ENCODE measurements at places on chromosomes 13 and 19.

- no peak for DNase-seq
Measured at GRCh38 chr19:4256563-4256962, 9.7 kb downstream of the YJU2 start.

DNA sequence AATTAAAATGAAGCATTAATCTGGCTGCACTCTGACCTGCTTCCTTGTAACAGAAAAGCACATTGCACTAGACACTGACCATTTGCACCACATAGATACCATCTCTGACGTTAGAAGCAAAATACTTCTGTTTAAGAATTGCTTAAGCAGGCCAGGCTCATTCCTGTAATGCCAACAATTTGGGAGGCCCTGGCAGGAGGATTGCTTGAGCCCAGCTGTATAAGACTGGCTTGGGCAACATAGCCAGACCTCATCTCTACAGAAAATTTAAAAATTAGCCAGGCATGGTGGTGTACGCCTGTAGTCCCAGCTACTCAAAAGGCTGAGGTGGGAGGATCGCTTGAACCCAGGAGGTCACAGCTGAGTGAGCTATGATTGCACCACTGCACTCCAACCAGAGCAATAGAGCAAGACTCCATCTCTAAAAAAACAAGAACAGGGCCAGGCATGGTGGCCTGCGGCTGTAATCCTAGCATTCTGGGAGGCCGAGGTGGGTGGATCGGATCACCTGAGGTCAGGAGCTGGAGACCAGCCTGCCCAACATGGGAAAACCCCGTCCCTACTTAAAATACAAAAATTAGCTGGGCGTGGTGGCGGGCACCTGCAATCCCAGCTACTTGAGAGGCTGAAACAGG, 7.0 kb upstream of the TLE6 start:
- peak; percentile 60 for DNase-seq

DNA sequence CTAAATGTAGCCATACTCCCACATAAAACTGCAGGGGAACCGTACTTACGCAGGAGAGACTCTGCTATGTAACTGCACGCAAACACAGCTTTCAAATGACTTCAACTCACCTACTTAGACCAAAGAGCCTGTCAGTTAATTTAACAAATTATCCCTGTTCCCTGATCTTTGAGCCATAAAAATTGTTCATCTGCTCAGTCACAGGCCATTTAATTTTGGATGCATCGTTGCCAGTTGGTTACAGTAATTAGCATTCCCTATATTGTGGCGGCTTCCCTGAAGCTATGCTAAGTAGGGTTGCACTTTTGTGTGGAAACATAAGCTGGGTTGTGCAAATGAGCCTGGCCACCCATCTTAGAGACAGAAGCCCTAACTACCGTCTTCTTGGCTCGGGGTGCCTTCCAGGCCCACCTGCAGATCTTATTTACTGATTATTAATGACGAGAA, 21.2 kb upstream of the OBI1 start:
- DNase-seq = no peak

DNA sequence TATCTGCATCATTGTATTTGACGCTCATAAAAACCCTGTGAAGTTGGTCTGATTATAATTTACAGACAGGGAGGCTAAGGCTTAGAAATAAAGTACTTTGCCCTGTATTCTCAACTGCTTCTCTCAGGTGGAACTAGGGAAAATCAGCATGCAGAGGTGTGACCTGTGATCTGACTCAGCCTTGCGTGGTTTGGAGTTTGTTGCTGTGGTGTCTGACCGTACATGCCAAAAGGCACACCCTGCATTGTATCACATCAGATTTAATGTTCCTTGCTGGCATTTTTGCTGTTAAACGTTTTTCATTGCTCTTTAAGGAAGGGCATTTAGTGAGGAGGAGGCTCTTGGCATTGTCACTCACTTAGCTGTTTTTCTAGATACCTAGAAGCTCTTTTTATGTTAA, 58.8 kb upstream of the C1QTNF9B start:
- no peak for DNase-seq

- peak; percentile 95 for DNase-seq
Measured at GRCh38 chr19:36054733-36055686, at the start of gene WDR62. TSS of gene WDR62 (plus strand) at chr19:36054897. CDS start at chr19:36054972, 75 bp downstream.

GRCh38 chr13:31476266-31476665, 263.1 kb upstream of the RXFP2 start:
- DNase-seq = peak; percentile 38

DNA sequence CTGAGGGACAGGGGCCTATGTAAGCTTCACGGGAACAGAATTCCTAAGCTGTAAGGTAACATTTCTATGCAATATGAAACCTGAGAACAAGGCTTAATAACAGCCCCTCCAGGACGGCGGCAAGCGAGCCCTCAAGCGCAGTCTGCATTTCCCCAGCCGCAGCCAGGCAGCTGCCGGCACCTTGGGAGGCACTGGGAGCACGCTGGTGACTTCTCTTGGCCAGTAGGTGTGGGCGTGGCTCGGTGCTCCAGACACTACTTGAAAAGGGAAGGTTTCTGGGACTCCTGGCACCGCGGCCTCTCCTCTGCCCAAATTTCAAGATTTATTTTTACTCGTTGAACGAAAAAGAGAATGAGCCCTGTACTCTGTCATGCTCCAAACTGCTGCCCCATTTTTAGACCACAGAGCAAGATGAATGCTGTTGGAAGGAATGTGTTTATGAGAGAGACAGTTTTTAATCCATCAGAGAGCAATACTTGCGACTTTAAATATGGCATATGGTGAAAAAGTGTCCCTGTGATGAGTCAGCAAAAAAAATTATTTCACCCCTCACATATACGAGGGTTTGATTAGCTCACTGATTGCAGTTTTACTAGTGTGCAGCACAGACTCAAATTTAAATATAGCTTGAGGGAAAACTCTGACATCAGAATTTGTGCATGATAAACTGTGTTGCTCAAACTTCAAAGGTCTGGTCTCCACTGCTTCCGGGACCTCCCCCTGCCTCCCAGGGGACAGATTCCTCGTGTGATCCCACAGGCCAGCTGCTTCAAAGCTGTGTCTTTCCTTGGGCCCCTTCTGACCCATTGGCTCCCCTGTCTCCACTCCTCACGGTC, 81.2 kb downstream of the COL4A2 start:
- peak; percentile 82 for DNase-seq

DNA sequence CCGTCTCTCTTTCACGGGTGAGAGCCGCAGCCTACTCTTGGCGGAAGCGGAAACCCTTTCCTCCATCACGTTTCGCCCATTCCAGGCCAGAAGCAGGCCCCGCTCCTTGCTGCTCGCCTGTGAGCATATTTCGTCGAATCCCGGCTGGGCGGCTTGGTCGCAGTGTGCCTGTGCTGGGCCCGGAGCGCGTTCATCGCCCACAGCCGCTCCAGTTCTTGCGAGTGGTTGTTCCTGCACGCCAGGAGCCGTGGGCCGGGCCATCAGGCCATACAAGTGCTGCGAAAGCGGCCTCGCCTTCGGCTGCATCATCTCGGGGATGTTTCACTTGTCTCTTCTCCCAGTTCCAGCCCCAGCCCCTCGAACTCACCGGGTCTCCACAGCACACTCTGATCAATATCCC, 65.0 kb downstream of the ZNF627 start:
- no peak for DNase-seq

DNA sequence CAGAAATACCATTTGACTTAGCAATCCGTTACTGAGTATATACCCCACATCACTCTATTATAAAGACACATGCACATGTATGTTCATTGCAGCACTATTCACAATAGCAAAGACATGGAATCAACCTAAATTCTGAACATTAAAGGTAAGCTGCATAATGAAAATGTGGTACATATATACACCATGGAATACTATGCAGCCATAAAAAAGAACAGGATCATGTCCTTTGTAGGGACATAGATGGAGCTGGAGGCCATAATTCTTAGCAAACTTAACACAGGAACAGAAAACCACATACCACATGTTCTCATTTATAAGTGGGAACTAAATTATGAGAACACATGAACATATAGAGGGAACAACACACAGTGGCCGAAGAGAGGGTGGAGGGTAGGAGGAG, 85.2 kb downstream of the NDFIP2 start:
- no peak for DNase-seq

- no peak for DNase-seq
Measured at GRCh38 chr19:17648097-17648660, 40.0 kb downstream of the UNC13A start.

- no peak for DNase-seq
Measured at GRCh38 chr19:13770013-13770635, 4.1 kb upstream of the C19orf53 start.

DNA sequence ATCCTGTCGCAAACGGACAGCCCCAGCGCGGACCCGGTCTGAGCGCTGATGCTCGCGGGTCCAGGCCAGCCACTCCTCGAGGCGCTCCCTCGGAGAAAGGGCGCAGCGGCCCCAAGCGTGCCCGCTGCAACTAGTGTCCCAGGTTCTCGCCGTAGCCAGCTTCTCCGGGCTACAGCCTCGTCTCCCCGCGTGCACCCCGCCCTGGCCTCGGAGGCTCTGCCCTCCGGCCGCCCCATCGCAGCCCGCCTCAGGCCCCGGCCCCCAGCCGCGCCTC, 487 bp downstream of the FLT1 start:
- no peak for DNase-seq

- DNase-seq = no peak
Measured at GRCh38 chr19:40716031-40716481, 630 bp downstream of the COQ8B start.

DNA sequence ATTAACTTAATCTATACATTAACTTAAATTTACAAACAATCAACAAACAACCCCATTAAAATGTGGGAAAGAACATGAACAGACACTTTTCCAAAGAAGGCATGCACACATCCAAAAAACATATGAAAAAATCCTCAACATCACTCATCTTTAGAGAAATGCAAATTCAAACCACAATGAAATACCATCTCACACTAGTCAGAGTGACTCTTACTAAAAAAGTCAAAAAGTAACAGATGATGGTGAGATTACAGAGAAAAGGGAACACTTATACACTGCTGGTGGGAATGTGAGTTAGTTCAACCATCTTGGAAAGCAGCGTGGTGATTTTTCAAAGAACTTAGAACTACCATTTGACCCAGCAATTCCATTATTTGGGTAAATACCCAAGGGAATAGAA, 759.2 kb upstream of the SLITRK1 start:
- DNase-seq = no peak

DNA sequence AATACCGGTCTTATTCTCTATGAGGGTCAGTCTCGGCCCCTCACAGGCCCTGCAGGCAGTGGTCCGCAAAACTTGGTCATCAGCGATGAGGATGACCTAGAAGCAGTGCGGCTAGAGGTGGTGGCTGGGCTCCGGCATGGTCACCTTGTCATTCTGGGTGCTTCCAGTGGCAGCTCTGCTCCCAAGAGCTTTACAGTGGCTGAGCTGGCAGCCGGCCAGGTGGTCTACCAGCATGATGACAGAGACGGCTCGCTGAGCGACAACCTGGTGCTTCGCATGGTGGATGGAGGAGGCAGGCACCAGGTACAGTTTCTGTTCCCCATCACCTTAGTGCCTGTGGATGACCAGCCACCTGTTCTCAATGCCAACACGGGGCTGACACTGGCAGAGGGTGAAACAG, 1.8 kb downstream of the FREM2 start:
- DNase-seq = no peak

DNA sequence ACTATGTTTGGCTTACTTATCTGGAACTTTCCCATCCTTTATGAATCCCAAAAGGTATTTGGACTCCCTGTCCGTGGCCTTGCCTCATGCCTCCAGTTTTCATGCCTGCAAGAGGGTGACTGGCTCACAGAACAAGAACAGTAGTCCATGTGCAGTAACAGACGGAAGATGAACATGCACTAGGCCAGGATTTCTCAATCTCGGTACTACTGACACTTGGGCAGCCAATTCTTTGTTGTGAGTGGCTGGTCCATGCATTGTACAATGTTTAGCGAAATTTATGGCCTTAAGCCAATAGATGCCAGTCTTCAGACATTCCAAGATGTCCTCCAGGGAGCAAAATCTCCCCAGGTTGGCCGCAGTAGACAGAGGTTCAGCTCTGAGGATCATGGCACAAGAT, 61.9 kb downstream of the DOCK9 start:
- peak; percentile 29 for DNase-seq

DNA sequence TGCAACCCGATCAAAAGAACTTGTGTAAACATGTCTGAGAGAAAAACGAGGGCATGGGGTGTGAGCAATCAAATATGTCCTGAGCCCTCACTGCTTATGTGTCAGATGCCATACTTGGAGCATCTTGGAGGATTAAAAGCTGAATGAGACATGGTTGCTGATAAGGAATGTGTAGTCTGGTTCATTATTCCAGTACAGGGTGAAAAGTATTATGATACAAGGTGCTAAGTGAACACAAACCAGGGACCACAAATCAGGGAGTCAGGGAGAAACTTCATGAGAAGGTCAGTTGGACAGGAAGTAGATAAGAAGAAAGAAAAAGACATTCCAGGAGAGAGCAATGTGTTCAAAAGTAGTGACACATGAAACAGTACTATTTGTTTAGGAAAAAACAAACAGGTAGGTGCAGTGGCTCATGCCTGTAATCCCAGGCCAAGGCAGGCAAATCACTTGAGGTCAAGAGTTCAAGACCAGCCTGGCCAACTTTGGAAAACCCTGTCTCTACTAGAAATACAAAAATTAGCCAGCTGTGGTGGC, 2.0 kb upstream of the RCBTB1 start:
- DNase-seq = no peak

- DNase-seq = no peak
Measured at GRCh38 chr13:80259159-80259558, 81.8 kb downstream of the SPRY2 start.

All from lung (tissue), 17 donors.